ENCODE measurements at places on chromosomes 3 and 15.

DNA sequence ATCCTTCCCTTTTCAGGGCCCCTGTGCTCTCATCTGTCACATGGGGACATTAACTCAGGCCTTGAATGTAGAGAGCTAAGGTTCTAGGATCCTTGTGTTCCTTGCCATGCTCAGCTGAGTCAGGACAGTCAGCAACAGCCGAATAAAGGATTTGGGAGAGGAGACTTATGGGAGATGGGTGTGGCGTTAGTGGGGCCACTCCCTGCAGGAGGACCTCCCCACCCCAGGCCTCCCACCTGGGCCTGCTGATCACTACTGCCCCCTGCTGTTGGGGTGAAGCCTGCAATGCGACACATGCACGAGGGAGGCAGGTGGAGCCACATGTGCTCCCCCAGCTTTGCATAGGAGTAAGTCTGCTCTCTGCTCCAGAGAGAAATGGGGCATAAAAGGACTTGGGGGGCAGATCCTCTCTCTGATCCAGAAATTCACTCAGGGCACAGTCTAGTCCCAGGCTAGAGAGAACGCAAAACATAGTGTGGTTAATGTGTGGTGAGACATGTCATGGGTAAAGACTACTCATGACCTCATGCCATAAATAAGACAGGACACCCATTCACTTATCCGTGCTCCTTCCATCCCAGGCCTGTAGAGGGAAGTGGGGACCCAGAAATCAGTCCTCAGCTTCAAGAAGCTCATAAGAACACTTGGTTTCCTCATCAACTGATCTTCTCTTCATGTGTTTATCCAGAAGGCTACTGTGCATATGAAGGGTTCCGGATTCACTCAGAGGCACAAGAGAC is 19.4 kb downstream of the RBP1 start:
- no peak for DNase-seq

- no peak for DNase-seq
Observed at GRCh38 chr3:4478261-4478660, 11.2 kb upstream of the SUMF1 start.

- DNase-seq = no peak
Observed at GRCh38 chr3:89049119-89049518, 58.3 kb upstream of the EPHA3 start.

DNA sequence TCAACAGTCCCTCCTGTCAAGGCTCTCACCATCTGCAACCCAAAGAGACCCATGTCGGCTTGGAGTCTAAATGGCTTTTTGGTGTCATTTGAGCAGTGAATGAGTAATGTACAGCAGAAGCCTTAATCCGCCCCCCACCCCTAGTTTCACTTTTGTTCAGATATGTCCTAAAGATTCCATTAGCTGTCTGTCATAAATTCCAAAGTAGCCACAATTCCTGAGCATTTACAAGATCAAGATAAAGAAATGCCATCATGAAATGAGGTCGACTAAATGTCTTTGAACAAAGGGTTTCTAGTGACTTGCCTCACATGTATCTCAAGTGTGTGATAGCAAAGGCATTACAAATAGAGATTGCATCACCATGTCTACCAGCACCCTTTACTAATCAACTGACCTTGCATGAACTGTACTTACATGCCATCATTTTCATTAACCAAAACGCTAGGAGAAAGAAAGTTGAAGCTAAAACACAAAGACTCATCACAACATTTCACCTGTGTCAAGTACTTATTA is 123.8 kb upstream of the PHLDB2 start:
- peak; percentile 99 for DNase-seq

GRCh38 chr15:80596521-80596976 is 98.6 kb upstream of the ABHD17C start:
- no peak for DNase-seq

DNA sequence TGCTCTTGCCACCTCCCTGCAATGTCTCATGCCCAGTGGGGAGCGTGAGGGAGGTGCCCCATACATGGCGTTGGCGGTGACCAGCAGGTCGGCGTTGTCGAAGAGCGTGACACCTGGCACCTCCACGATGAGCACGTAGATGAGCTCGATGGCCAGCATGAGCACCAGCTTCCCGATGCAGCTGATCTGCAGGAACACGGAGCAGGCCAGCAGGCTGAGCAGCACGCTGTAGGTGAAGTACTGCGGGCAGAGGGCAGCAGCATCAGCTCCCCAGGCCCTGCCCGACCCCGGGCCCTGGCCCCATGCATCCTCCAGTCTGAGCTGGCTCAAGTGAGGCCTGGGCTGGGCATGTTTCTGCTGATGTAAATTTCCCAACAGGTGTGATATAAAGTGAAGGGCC is 98.3 kb downstream of the SEC22A start:
- DNase-seq = no peak

DNA sequence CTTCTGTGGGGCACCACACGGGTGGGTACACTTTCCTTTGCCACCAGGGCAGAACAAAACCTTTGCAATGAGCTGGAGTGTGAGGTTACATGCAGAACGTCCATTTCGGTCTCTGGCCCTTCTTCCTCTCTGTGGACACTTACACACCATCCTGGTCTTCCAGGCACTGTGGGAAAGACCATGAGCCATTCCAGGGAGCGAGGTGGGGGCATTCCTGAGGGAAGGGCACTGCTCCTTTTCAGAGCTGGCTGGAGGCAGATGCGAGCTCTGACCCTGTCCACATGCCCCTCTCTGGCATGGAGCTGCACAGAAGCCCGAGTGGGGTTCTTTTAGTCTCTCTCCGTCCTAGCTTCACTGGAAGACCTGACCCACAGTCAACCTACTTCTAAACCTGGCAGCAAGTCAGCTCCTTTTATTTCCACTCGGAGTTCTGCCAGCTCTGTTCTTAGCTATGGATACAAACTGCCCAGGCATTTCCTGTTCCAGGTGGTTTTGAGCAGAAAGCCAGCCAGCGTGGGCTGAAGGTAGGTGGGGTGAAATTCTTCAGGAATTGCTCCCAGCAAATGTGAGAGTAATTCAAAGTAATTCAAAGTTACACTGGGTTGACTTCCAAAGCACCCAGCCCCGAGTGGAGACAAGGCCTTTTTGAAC is 281.4 kb downstream of the ADAMTS17 start:
- DNase-seq = no peak

DNA sequence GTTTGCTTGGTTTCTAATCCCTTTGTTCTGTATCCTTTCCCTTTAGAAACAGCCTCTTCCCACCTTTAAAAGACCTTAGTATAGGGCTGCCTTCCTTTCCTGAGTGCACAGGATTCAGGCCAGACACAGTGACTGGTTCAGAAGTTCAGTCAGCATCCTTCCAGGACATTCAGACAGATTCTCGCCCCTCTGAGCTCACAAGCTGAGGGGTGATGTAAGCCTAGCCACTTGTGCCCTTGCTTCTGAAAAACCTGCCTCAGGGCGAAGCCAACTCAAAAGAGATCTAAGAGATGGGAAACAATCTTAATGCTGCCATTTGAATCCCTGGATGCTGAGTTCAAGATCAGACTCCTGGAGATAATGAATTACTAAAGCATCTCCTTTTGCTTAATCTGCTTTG is 6.7 kb upstream of the NSMCE3 start:
- DNase-seq = no peak

DNA sequence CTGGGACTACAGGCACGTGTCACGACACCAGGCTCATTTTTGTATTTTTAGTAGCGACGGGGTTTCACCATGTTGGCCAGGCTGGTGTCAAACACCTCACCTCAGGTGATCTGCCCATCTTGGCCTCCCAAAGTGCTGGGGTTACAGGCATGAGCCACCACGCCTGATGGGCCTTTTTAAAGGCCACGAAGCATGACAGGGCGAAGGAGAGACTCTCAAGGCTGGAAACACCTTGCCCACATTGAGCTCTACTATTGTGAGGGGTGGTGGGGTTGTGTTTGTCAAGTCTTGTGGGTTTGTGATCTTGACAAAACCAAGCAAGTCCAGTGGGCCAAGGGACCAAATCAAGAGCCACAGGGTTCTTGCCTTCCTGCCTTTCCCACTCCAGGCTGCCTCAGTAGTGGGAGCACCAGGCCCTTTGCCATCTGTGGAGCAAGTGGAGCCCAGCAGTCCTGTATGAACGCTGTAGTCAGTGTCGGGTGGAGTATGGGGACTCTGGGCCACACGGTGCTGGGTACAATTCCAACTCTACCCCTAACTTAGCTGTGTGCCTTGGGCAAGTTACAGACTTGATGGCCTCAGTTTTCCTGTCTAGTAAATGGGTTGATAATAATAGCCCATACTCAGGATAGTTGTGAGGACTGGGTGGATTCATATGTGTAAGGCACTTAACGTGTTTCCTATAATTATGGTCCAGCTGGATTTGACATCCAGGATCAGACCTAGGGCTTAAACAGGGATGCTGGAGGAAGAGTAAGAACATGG is 33.3 kb downstream of the EDEM1 start:
- no peak for DNase-seq

- no peak for DNase-seq
Observed at GRCh38 chr3:159458982-159459381, 529.7 kb upstream of the IL12A start.

GRCh38 chr15:40871749-40872617 is 2.1 kb downstream of the RHOV start:
- no peak for DNase-seq

- DNase-seq = no peak
Observed at GRCh38 chr15:33600212-33600611, 289.4 kb downstream of the RYR3 start.

- DNase-seq = no peak
Observed at GRCh38 chr15:82970078-82970686, 15.8 kb upstream of the RAMAC start.

GRCh38 chr3:13513051-13513912 is 33.2 kb downstream of the HDAC11 start:
- no peak for DNase-seq

GRCh38 chr3:45048244-45048643 is 22.1 kb downstream of the CLEC3B start:
- no peak for DNase-seq

DNA sequence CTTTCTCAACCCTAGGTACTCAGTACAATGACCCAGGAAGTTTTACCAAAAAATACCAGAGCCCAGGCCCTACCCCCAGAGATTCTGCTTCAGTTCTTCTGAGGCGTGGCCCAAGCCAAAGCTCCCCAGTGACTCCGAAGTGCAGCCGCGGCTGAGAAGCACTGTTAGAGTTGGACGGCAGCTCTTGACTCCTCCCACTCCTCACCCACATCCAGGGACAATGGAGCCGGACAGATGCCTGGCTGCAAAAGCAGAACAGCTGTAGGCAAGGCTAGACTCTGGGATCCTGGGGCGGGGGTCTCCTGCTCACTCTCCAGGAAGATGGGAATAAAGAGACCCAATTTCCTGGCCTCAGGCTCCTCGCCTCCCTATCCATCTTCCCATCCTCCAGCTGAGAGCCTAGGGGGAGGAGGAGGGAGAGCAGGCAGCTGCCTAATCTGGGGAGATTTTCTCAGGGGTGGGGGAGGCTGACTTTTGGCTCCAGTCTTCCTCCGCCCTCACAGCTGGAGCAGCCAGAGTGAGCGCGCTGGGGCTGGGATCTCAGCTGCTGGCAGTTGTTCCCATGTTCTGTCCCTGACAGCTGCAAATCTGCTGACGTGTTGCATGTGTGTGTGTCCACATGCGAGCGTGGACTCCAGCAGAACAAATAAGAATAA is 223.8 kb downstream of the OPA1 start:
- no peak for DNase-seq

DNA sequence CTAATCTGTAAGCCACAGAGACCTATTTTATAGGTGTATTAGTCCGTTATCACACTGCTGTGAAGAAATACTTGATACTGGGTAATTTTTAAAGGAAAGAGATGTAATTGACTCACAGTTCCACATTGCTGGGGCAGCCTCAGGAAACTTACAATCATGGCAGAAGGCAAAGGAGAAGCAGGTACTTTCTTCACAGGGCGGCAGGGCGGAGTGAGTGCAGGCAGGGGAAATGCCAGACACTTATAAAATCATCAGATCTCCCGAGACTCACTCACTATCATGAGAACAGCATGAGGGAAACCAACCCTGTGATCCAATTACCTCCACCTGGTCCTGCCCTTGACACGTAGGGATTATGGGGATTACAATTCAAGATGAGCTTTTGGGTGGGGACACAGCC is 108.7 kb downstream of the GALK2 start:
- no peak for DNase-seq

- no peak for DNase-seq
Observed at GRCh38 chr3:133891662-133892378, 3.9 kb downstream of the RAB6B start.

DNA sequence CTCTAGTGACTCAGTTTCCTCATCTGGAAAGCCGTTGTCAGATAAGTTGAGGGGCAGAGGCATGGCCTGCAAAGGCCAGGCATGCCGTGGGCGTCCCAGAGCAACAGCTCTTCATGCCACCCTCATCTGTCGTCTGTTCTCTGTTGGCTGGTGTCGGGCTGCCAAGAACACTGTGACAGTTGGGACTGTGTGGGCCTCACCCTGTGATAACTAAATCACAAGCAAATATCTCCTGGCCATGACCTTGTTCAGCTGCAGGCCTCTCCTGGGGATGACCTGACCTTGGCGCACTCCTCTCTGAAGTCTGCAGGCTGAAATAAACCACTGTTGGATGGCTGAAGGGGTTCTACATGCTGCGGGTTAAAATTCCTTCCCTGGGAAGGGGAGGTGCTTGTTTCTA is 145.9 kb downstream of the SHQ1 start:
- DNase-seq = no peak

DNA sequence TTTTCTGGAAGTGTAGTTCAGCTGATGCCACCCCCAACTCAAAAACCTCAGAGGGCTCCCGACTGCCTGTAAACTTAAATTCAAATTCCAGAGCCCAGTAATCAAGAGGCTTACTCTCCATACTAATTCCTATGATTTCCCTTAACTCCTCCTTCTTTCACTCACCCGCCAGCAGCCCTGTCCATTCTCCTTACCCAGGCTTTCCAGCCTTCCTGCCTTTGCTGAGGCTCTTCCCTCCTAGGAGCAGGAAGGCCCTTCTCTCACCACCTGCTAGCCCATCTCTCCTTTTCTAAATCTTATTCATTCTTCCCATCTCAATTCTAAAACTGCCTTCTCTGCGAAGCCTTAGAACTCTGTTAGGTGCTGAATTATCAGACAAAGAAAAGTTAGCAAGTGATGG is 30.4 kb downstream of the RORA start:
- DNase-seq = no peak

GRCh38 chr3:179590669-179591068 is 13.8 kb downstream of the MRPL47 start:
- DNase-seq = no peak

- no peak for DNase-seq
Observed at GRCh38 chr3:25803833-25804232, 13.9 kb downstream of the OXSM start.
